ENCODE measurements at places on chromosomes 13 and 19.

GRCh38 chr19:32317086-32317485 is 28.3 kb upstream of the ZNF507 start:
- no peak for DNase-seq

DNA sequence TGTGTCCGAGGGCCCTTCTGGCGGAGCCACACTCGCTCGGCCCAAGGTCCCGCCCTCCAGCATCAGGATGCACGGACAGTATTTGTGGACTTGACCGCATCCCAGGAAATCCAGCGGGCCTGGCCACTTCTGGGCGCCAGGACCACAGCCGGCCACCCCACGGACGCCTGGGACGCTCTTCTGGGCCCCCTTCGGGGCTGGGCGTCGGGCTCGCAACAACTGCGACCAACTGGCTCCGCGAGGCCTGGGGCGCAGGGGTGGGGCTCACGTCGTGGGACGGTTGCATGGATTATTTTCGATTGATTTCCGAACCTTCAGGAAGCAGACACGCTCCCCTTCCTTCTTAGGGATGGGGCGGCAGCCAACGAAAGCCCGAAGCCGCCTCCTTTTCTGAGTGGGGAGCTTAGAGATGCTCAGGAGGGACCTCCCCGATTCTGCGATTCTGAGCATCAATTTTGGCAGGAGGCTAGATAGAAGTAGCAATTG is 521 bp upstream of the NUP58 start:
- DNase-seq = no peak

GRCh38 chr19:46737298-46737654 is 8.6 kb upstream of the FKRP start:
- DNase-seq = no peak

DNA sequence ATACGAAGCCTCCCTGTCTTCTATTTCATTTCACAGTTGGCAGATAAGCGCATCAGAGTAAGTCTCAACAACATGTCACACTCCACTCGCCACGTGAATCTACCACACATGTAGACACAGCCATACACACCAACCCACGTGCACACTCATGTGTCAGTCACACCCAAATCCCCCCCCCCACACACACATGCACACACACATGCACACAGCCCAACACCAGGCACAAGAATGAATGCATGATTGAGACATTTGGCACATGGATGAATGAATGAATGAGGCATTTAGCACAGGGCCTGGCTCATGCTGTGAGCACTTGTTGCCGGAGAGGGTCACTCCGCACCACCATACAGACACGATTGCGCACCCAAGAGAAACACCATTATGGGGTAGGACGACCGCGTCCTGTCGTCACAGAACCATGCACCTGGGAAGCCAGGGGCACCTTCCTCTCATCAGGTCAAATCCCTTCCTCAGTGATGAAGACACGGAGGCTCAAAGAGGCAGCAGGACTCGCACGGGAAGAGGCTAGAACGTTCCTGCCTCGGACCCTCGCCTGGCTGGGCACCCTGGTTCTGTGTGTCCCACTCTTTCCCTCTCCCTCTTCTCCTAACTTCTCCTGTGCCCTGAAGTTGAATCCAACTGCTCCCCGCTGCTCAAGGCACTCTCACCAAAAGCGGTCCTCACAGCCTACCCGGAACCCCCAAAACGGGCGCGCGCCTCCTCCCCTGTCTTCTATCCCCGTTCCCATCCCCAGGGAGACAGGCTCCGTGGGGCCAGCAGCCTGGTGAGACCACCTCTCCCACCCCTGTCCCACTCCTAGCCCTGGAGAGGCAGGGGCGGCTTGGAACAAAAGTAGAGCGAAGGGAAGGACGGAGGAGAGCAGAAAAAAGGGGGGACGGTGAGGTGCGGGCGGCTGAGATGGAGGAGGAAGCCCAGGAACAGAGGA is 1.3 kb downstream of the MEIS3 start:
- no peak for DNase-seq

GRCh38 chr13:43021926-43022670 is 1.3 kb upstream of the DNAJC15 start:
- DNase-seq = no peak

- no peak for DNase-seq
These were observed 276.7 kb downstream of the SLC7A1 start for GRCh38 chr13:29318741-29319140.

DNA sequence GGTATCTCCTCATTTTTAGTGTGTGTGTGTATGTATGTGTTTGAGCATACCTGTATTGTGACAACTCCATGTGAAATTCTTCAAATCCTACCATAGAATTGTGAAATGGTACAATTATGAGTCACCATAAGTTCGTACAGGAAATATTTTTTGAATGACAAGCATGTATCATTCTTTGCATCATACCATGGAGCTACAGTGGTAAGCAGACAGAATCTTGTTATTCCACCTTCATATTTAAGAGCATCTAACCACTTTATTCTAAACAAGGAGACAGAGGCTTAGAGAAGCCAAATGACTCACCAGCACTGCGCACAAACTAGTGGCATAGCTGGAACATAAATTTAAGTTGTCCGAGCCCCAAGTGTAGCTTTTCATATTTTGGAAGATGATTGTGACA is 4.5 kb upstream of the EPSTI1 start:
- no peak for DNase-seq

GRCh38 chr19:3504735-3505134 is 1.4 kb upstream of the FZR1 start:
- no peak for DNase-seq

DNA sequence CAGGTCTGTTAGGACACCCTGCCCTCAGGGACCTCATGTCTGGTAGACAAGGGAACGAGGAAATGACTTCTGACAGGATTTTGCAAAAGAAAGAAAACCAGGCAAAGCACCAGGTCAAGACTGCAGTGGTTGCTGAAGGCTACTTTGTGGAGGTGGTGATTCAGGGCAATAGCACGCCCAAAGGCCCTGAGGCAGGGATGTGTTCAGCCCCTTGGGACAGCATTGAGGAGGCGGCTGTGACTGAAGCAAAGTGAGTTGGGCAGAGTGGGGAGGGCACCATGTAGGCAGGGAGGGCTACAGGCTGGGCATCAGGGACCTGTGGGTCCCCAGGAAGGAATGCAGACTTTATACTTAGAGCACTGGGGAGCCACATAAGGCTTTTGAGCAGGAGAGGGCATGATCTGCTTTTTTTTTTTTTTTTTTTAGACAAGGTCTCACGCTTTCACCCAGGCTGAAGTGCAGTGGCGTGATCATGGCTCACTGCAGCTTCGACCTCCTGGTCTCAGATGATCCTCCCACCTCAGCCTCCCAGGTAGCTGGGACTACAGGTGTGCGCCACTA is 10.8 kb upstream of the HOMER3 start:
- no peak for DNase-seq

DNA sequence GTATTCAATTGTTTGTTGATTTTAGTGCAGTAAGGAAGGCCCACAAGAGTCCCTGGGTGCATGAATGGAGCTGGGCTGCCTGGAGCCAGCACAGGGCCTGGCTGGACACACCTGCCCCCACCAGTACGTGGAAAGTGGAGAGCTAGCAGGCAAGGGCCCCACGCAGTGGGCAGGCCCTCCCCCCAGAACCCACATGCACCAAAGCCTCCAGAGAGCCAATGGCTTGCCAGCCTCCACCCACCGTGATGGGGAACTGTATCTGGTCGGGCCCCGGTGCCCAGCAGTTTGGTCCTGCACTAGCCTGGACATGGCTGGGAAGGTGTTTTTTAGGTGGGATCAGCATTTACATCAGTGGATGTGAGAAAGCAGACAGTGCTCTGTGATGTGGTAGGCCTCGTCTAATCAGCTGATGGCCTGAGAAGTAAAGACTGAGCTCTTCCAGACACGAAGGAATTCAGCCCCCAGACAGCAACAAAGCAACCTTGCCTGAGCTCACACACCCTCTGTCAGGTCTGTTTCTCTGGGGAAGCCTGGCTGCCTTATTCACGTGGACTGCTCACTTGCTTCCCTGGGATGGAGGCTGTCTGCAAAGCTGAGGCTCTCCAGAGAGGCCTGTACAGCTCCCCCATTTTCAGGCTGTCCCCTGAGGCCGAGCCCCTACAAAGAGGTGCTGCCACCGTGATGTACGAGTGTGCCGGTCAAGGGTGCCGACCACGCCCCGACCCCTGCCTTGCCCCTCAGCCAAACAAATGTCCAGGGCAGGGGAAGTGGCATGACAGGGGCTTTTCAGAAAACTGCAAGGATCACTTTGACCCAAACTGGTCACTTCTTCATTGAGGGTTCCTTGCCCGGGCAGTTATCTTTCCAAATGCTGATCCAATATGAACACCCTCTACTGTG is 27.5 kb downstream of the RAB20 start:
- no peak for DNase-seq

- no peak for DNase-seq
These were observed 54.1 kb upstream of the RFXAP start for GRCh38 chr13:36764957-36765356.

DNA sequence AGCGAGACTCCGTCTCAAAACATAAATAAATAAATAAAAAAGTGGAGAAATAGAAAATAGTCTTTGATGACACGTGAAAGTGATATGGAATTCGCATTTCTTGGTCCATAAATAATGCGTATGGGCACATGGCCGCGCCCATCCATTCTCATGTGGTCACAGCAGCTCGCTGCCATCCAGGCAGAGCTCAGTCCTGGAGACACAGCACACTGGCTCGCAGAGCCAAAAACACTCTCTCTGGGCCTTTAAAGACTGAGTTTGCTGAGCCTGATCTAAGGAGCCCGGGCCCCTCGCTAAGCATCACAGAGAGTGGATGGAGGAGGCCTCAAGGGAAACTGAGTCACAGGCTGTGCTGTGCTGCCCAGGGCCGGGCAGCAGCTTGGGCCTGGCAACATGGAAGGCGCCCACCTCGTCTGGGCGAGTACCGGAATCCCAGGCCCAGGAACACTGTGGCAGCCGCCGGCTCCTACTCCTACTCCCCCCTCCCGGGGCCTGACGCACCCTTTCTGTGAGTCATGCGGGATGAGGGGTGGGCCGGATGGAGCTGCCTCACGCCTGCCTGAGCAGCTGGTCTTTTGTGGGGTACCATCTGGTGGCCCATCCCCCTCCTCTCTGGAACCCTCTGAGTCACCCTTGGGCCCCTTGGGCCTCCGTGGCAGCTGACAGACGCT is 28.9 kb upstream of the CACTIN start:
- DNase-seq = no peak

GRCh38 chr13:98328511-98328910 is 151.4 kb upstream of the RNF113B start:
- DNase-seq = no peak

GRCh38 chr19:41298348-41298964 is 11.5 kb upstream of the CCDC97 start:
- DNase-seq = peak; percentile 89

DNA sequence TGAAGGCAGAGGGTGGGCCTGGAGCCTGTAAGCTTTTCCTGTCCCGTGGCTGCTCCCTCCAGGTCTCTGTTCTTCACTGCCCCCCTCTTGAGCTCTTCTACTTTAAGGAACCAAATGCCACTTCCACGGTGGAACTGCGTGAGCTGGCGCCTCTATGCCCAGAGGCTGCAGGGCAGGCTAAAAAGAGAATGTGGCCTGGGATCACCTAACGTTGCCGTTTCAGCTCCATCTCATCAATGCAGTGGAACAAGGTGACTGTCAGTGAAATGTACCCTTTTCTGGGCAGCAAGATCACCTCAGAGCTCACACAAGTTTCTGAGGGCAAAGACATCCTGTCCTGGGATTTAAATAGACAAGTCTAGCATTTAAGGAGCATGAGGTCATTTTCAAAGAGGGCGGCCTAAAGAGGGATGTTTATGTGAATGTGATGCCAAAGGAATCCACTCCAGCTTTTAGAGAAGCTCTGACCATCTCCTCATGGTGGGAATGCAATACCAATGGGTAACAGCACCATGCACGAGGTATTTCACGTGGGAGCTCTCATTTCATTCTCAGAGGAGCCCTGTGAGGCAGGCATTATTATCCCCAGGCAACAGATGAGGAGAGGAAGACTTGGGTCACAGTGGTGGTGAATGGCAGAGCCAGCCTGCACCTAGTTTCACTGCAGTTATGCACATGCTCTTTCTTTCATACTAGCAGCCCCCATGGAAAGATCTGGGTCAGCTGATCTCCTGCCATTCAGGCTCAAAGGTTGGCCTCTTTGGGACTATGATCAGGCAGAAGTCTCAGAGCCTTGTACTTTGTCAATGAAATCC is 39.3 kb downstream of the RGCC start:
- DNase-seq = no peak

- peak; percentile 71 for DNase-seq
These were observed at the start of gene MARCHF2 for GRCh38 chr19:8412783-8413628. TSS of gene MARCHF2 (plus strand) at chr19:8413305. CDS start at chr19:8421841, 8,536 bp downstream.

GRCh38 chr13:77031656-77032243 is 4.8 kb upstream of the FBXL3 start:
- DNase-seq = no peak

- DNase-seq = no peak
These were observed 8.4 kb downstream of the B3GNT3 start for GRCh38 chr19:17803264-17803896.

DNA sequence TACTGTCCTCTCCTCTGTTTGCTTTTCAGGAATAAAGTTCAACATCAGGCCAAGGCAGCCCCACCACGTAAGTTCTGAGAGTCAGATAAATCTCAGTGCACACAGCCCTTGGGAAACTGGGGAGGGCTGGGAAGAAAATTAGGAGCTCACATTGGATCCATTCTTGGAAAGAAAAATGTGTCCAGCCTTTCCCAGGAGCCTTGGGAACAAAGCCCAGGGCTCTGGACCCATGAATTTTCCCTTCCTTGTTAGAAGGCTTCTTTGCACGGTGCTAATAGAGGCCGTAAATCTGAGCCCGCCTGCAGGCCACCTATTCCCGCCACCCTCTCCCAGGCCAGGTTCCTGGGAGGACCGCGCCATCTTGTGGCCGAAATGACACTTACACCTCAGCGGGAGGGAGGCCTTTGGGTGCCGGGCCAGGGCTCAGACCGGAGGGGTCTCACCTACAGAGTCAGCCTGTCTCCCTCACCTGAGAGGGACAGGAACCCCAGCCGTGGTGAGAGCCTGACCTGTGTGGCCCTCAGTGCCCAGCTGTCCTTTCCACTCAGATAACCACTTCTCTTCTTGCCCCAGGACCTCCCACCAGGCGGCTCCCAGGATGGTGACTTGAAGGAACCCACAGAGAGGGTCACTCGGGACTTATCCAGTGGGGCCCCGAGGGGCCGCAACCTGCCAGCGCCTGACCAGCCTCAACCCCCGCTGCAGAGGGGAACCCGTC is 25.1 kb upstream of the KCTD15 start:
- DNase-seq = peak; percentile 96

- DNase-seq = no peak
These were observed 9.5 kb downstream of the CEBPG start for GRCh38 chr19:33382982-33383381.

DNA sequence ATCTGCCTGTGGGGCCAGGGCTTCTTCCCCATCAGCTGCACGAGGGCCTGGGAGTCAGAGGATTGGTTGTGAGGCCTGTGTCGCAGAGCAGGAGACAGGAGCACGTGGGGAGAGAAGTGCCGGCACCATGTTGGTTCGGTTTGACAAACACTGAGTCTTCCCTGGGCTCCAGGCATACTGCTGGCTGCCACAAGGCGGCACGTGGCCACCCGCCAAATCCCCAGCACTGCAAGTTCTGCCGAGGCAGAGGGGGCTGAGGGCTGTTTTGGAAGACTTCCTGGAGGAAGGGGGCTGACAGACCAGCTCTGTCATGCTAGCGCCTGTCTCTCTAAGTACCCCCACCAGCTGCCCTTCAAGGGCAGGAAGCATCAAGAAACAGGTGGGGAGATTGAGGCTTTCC is 9.5 kb downstream of the SHANK1 start:
- DNase-seq = no peak

GRCh38 chr13:113402471-113403254 is 38.7 kb upstream of the GRTP1 start:
- DNase-seq = no peak
